ENCODE measurements at places on chromosomes 13 and 19.

DNA sequence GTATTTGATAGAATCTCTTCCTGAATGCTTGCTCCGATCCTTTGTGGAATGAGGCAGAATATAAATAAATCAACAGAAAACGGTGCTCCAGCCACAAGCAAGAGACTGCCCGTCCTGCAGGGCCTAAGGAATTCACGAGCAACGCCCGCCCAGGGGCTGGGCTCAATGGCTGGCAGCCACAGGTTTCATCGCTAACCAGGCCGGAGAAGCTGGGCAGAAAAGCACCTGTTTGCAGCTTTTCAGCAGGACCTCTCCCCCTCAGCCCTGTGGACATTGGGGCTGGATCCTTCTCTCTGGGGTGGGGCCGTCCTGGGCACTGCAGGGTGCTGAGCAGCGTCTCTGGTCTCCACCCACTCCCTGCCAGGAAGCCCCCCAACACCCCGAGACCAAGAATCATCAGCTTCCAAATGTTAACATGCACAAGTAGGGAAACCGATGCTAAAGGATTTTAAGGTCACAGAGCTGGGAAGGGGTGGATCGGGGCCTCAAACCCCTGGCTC is 102.5 kb downstream of the GADD45B start:
- peak; percentile 76 for DNase-seq

DNA sequence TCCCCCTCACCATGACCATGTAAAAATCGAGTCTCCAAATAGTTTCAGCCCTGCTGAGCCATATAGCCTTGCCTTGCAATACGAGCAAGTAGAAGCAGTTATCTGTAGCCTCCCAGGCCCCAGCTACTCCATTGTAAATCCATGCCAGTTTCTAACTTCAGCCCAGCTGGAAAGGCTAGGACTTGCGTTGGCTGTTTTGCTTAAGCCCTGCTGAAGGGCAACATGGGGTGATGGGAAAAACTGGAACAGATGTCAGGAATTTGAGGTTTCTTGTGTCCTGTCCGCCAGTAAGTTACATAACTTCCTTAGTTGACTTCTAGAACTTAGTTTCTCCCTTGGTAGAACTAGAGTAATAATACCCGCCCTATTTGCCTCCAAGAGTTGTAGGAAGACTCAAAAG is 216.0 kb upstream of the SERP2 start:
- DNase-seq = no peak

GRCh38 chr13:66443926-66444325 is 786.2 kb downstream of the PCDH9 start:
- DNase-seq = no peak

- DNase-seq = no peak
These were observed 6.3 kb upstream of the RPS19 start for GRCh38 chr19:41853768-41854167.

All from AG20443 (cell line).